ENCODE measurements at places on chromosomes 11 and 22.

- no peak for DNase-seq
These were observed 9.0 kb downstream of the CDC42EP1 start for GRCh38 chr22:37569009-37569920.

GRCh38 chr22:48249713-48250268 is 1487.3 kb downstream of the TBC1D22A start:
- no peak for DNase-seq

- no peak for DNase-seq
These were observed 9.3 kb downstream of the OSBPL5 start for GRCh38 chr11:3155691-3156258.

- no peak for DNase-seq
These were observed 22.3 kb upstream of the GUCY1A2 start for GRCh38 chr11:107040433-107041087.

DNA sequence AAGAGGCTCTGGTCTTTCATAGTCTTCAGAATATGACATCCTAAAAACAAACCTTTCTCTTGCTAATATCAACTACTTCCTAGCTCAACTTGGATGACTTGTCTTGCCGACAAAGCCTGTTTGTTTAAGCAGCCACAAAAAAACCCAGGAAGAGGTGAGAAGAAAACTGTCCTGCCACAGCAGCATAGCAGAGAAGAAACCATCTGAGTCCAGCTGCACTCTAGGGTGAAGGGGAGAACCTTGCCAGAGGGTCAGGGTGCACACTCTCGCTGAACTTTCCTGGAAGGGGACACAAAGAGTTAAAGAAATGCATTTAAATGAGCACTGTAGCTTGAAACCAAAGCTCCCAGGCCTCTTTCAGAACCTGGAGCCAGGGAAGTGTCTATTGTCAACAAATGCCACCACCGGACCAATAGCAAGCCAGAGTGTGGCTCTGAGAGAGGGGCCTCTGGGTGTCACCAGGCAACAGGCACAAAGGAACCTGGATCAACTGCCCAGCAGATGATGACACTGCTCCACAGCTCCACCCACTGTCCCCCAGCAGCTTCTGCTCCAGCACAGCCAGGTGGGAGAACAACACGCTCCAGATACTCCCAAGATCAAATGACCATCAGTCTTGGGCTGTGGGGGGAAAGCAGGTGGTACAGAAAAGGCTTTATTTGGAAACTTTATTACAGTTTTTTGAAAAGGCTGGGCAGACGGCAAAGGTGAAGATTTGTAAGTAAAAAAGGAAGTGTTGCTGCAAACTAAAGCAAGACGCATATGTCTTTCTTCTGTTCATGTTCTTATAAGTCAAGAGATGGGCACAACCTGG is 105.7 kb downstream of the RASSF10 start:
- DNase-seq, result no peak

- DNase-seq, result no peak
These were observed 10.3 kb upstream of the UCP3 start for GRCh38 chr11:74019104-74019738.

DNA sequence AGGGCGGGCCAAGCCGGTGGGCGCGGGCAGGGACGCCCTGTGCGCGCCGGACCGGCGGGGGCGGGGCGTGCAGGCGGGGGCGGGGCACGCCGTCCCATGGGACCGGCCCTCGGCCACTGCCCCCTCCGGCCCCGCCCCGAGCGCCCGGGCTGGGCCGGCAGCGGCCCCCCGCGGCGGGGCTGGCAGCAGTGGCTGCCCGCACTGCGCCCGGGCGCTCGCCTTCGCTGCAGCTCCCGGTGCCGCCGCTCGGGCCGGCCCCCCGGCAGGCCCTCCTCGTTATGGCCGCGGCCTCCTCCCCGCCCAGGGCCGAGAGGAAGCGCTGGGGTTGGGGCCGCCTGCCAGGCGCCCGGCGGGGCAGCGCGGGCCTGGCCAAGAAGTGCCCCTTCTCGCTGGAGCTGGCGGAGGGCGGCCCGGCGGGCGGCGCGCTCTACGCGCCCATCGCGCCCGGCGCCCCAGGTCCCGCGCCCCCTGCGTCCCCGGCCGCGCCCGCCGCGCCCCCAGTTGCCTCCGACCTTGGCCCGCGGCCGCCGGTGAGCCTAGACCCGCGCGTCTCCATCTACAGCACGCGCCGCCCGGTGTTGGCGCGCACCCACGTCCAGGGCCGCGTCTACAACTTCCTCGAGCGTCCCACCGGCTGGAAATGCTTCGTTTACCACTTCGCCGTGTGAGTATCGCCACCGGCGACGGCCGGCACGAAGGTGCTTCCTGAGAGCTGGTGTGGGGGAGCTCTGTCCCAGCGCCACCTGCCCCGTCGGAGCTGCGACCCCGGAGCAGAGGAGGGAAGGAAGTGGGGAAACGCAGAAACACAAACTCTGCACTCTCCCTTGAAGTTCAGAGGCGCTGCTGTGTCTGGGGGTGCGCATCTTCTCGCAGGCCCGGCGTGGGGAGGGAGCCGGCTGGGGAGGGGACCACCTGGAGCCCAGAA is at the start of gene KCNQ1:
TSS of gene KCNQ1 (plus strand) at position 188 of the 925 bp plus-strand sequence. CDS start at position 279, 91 bp downstream.
- DNase-seq, result peak; percentile 45

GRCh38 chr11:121767433-121767832 is 314.7 kb upstream of the SORL1-AS1 start:
- DNase-seq, result no peak

DNA sequence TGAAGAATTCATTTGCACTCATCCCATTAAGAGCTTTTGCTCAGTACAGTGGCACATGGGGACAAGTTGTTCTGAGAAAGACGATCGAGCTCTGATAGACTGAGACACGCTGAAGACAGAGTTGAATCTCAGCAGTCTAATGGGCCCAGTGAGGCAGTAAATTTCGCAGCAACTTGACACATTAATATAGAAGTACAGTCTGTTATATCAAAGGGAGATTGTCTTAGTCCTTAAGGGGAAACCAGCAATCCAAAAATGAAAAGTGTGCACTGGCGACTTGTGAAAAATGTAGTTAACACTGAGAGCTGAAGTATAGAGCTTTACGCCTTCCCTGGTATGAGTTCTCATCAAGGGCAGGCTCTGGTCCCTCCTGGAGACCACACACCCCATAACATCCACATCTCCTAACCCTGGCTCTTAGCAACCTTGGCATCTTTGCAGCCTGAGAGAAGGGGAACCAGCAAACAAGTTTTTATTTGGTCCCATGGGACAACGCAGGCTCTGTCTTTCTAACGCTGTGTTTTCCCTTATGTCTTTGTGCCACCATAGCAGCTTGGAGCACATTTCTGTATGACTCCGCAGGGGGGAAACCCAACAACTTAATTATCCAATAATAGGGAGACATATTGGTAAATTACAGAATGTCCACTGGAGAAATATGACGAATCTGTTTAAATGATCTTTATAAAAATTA is 952.5 kb downstream of the OPCML start:
- no peak for DNase-seq

Data from T-helper 1 cell (primary cell).